ENCODE measurements at places on chromosomes 6 and 20. TPM values are rescaled to one million over a fixed set of nuclear protein-coding genes. Genes with fewer than 3 reads are reported as not detected.

LGSN gene
- total RNA-seq = not detected

GRCh38 chr6:69366831-69367230 is 430.0 kb downstream of the LMBRD1 start:
- H3K36me3 ChIP-seq = no peaks in the 10 kb centered on the region
- no peak overlapping the region for H3K27ac ChIP-seq
- DNase-seq = no peak
- no peak overlapping the region for H3K4me3 ChIP-seq
- H3K4me1 ChIP-seq = no peaks in the 10 kb centered on the region

FOXS1 gene
- total RNA-seq = not detected

DNA sequence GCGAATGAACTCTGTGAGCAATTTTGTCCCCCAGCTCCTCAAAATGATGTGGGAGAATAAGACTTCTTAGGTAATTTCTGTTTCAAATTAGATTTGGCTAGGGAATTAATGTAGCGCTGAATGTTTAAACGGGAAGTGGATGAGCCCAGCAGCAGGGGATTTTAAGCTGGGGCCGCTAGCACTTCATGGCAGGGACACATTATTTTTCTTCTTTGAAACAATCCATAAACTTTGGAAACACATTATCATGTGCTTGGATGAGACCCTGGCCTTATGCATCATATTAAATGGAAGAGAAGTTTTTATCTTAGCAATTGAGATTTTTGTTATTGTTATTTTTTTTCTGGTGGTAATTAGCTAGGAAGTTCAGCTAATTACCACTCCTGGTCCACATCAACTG is 74.2 kb upstream of the FUCA2 start:
- no peak for DNase-seq
- H3K36me3 ChIP-seq = no peaks in the 10 kb centered on the region
- H3K4me1 ChIP-seq = peaks cover 7% of the 10 kb centered on the region
- H3K27ac ChIP-seq = no peak overlapping the region

DNA sequence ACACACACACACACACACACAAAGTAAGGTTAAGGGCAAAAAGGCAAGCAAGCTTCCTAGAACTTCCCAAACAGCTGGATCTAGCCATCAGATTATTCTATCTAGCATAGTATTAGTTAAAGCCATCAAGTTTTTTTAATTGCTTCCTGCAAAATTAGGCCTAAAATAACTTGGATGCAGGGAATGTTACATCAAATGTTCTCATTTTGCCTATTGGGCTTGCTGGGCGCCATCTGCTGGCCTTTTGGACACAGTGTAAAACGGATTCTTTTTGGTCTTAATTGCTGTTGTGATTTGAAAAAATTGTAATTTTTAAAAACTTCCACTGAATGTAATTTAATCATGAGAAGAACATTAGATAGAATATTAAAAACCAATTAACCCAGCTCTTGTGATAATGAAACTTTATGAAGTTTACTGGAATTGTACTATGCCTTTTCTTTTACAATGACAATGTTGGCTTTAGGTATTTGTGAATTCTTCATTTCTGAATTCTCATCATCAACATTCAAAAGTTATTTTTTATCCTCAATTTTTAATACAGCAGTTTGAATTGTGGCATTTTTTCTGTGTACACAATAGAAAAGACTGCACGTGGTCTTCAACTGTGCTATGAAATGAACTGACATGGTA is 6.8 kb downstream of the MKKS start:
- no peak overlapping the region for H3K27ac ChIP-seq
- H3K36me3 ChIP-seq = peaks cover 24% of the 10 kb centered on the region
- no peak overlapping the region for H3K4me3 ChIP-seq
- H3K4me1 ChIP-seq = no peaks in the 10 kb centered on the region

DNA sequence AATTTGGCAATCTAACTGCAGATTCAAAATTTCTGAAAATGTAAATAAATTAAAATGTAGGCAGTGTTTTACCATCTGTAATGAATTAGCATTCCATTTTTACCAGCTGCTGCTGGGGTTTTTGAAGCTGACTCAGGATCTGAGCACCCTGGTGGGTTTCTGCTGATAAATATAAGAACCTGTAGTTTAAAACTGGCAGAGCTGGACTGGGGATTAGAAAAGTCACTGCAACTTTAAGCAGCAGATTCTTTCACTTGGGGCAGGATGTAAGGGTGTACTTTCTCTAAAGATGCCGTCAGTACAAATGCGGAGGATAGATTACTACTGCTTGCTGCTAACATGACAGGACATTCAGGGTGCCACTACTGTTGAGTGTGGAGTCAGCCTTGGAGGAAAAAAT is 341.8 kb downstream of the CDKAL1 start:
- peak overlapping the region; percentile 90 for H3K27ac ChIP-seq
- DNase-seq = no peak
- no peaks in the 10 kb centered on the region for H3K36me3 ChIP-seq
- peaks cover 42% of the 10 kb centered on the region for H3K4me1 ChIP-seq
- no peak overlapping the region for H3K4me3 ChIP-seq

DNA sequence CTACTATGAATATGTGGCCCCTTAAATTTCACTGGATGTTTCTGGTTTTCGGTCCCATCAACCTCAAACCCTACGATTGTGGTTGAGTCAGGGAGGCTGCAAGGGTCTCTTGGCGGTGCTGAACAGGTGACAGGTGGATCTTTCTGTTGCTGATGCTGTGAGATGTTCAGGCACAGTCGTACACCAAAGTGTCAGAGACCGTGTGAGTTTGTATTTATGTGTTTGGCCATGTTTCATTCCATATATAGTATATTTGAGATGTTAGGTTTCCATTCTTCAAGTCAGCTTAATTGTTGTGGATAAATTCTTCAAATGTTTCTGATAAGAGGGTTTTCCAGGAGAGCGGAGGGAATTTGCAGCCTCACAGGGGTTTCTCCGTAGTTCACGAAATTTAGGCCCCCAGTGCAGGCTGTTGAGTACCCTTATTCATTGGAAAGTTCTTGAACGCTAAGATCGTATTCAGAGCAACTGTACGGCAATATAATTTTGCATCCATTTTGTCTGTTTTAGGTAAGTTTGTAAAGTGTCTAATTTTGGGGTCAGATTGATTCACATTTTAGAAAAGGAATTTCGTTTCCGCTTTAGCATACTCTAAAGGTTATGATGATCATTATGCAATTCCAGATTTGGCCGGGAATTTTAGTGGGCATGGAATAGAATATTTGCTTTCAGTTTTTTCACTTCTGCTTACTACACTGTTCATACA is 1.2 kb downstream of the TAB2 start:
- DNase-seq = no peak
- peaks cover 34% of the 10 kb centered on the region for H3K4me1 ChIP-seq
- H3K27ac ChIP-seq = peak overlapping the region; percentile 64
- no peaks in the 10 kb centered on the region for H3K27me3 ChIP-seq
- H3K4me3 ChIP-seq = peak overlapping the region; percentile 92

HCRTR2 gene
- total RNA-seq = not detected

DNA sequence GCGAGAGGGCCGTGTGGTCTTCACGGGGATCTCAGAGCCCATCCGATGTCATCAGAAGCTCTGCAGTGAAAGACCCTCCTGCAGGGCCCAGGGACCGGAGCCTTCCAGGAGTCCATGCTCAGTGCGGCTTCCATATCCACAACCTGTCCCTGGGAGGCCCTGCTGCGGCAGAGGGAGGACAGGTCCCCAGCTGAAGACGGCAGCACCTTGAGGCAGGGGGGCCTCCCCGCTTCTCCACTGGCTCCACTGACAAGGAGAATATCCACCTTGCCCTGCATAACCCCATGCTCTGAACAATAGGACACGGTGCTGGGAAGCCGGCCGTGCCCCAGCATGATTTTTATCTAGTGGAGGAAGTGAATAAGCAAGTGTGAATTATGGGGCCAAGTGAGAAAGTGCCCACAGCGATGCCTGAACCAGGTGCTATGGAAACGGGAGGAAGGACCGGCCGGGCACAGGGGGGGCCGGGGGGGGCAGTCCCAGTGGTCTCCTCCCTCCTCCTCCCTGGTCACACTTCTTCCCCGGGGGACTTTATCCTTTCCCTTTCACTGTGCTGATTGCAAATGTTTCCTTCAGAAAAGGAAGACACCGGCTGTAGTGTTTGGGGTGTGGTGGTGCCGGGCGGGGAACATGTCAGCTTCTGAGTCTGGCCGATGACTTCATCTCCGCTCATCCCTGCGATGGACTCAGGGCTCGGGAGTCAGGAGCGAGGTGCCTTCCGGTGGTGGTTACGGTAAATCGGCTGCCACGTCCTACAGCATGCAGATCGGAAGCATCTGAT is 225.1 kb downstream of the ERMARD start:
- no peaks in the 10 kb centered on the region for H3K4me1 ChIP-seq
- no peaks in the 10 kb centered on the region for H3K36me3 ChIP-seq
- peaks cover 75% of the 10 kb centered on the region for H3K27me3 ChIP-seq
- DNase-seq = no peak

All from PC-9 (cell line).